ENCODE measurements at places on chromosomes 3 and 15. TPM values are rescaled to one million over a fixed set of nuclear protein-coding genes. Genes with fewer than 3 reads are reported as not detected.

Gene HIGD2B
- total RNA-seq: not detected

DNA sequence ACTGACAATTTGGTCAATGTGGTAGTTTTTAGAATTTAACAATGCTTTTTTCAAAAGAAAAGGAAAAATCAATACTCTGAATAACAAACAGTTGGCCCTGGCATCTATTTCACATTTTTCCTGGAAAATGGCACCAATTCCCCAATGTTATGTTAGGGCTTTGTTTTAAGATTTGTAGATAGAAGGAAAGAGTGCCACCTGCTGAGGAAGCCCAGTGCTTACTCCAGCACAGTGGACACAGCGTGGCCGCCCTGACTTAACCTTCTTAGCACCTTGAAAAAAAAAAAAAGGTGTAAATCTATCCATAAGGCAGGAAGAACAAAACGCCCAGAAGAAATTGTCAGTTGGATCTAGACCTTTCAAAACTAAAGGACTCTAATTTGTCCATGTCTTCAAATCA is 110.7 kb upstream of the CNTN4 start:
- no peak for DNase-seq

- no peak for DNase-seq
Observed at GRCh38 chr3:163548015-163548414, 1530.3 kb downstream of the SI start.

DNA sequence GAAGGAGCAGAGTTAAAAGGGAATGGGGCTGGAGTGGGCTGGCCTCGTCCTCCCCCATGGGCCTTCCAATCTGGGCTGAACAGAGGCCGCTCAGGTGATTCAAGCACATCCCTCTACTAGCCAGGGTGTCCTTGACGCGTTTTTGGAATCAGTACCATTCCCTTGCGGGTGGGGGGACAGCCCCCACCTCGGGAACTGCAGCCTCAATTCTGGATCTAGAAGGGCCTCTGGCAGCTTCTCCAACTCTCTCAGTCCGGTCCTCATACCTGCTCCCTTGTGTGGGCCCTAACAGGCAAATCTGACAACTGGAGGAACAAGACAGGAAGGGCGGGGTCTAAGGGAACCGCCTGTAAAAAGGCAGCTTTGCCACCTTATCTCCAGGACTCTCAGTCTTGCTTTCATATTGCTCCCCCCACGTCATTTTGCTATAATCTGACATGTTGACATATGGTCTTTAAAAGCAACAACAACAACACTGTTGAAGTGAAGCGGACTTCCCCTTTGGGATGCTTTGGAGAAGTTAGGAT is 802 bp upstream of the CHRNB4 start:
- no peak for DNase-seq

DNA sequence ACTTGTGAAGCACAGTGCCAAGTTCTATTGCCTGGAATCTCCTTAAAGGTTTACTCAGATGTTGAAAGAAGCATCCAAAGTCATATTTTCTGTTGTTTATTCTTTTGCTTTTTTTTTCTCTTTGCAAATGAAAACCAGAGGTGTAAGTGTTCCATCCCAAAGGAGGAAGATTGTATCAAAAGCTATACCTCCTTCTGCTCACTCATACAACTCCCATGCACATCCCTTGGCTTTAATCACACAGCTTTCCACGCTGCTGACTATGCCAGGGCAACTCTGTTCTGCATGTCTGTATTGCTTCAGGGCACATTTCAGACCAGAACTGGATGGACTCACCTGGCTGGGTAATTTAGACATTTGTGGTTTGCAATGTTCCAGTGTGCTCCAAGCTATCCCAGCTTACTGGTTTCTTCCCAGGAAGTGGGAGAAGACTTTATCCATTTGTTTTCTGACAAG is 399.6 kb upstream of the TBL1XR1 start:
- no peak for DNase-seq

All from WTC11 (cell line).